ENCODE measurements at places on chromosomes 4 and X. TPM values are rescaled to one million over a fixed set of nuclear protein-coding genes. Genes with fewer than 3 reads are reported as not detected.

Gene IRAK1
- total RNA-seq = 27.4 TPM

Gene GYG2
- total RNA-seq = 6.8 TPM

Gene COX18
- 17.1 TPM for total RNA-seq

Gene MMRN1
- total RNA-seq = 3.9 TPM

Gene TCEAL9
- total RNA-seq = 20.7 TPM

Gene ADH1B
- 17.2 TPM for total RNA-seq

Gene SLC25A53
- 13.4 TPM for total RNA-seq

Gene ANK2
- 310 TPM for total RNA-seq

Gene SYN1
- total RNA-seq = 16.3 TPM
